ENCODE measurements at places on chromosomes 7 and 10.

DNA sequence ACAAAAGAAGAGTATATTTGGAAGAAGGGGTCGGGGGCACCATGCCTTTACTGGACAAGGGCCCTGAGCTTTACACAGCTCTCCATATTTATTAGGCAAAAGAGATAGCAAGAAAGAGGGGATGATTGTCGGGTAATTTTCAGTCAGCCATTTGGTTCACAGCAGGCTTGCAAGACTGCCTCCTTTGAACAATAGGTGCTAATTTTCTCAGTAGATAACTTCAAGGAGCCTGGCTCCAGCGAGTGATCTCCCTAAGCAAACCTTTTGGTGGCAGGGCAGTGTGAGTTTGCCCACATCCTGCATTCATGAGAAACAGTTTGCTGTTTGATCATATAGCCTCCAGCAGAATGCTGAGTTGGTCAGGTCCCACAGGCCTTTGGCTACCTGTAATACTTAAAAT is 94.3 kb downstream of the ZNF248 start:
- no peaks in the 10 kb centered on the region for H3K27me3 ChIP-seq
- no peak for DNase-seq
- H3K27ac ChIP-seq, result no peak overlapping the region
- no peak overlapping the region for H3K4me3 ChIP-seq
- no peaks in the 10 kb centered on the region for H3K4me1 ChIP-seq

GRCh38 chr7:18873734-18874336 is 243.6 kb downstream of the TWIST1 start:
- no peak overlapping the region for H3K27ac ChIP-seq
- no peaks in the 10 kb centered on the region for H3K36me3 ChIP-seq
- no peaks in the 10 kb centered on the region for H3K4me1 ChIP-seq
- no peak for DNase-seq

DNA sequence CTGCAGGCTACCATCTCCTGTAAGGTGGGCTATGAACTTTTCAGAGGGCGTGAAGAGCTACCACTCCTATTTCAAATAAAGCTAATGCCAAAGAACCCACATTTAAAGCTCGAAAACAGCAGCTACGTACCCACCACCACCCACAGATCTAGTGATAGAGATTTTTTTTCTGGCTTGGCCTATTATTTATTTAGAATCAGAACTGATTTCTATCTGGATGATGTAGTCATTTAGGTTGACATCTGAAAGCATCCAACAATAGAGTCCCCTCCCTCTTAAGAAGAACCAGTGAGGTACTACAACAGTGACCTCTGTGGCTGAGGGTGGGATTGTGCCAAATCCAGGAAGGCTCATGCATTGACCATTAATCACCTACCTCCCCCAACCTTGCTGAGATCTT is 113.8 kb upstream of the ADO start:
- no peaks in the 10 kb centered on the region for H3K4me1 ChIP-seq
- DNase-seq, result no peak
- H3K27ac ChIP-seq, result no peak overlapping the region
- no peak overlapping the region for H3K4me3 ChIP-seq
- H3K36me3 ChIP-seq, result no peaks in the 10 kb centered on the region

DNA sequence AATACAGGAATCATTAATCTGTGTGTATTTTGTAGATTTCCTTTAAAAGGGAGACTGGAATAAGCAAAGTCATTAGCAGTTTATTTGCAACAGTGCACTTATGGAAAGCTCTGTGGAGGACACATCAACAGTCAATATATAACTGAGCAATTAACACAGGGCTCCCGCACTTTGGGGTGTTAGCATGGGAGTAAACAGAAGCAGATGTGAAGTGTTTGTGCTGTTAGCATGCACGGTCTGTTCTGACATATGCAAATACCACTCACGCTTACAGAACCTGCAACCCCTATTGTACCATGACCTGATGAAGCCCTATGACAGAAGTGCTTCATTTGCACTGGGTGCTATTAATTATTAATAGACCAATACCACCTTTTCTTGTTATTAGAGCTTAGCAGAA is 118.9 kb downstream of the PPP1R3A start:
- no peaks in the 10 kb centered on the region for H3K4me1 ChIP-seq
- no peaks in the 10 kb centered on the region for H3K27me3 ChIP-seq
- H3K36me3 ChIP-seq, result no peaks in the 10 kb centered on the region
- DNase-seq, result no peak

DNA sequence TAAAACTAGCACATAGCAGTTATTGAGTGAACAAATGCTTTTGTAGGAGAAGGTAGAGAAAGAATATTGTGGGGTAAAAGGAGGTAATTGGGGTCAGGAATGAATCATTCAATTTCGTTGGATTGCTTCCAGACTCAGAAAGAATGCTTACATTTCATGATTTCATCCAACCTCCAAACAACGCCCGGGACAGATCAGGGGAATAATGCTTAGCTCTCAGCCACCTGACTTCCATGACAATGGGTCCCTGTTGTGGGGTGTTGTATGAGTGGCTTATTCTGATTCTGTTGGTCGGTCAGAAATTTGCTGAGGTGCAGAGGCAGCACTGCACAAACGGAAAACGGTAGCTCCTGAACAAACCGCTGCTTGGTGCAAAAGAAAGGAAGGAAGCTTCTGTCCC is 24.0 kb upstream of the INPP5F start:
- no peaks in the 10 kb centered on the region for H3K27me3 ChIP-seq
- no peak overlapping the region for H3K4me3 ChIP-seq
- no peaks in the 10 kb centered on the region for H3K36me3 ChIP-seq
- no peaks in the 10 kb centered on the region for H3K4me1 ChIP-seq
- no peak for DNase-seq

- peaks cover 60% of the 10 kb centered on the region for H3K4me1 ChIP-seq
- no peaks in the 10 kb centered on the region for H3K36me3 ChIP-seq
- H3K27me3 ChIP-seq, result no peaks in the 10 kb centered on the region
- peak overlapping the region; percentile 84 for H3K27ac ChIP-seq
- H3K4me3 ChIP-seq, result no peak overlapping the region
Observed at GRCh38 chr10:124701881-124702656, 42.1 kb downstream of the FAM53B start.

GRCh38 chr10:1754506-1755153 is 17.3 kb upstream of the ADARB2 start:
- DNase-seq, result no peak
- H3K27ac ChIP-seq, result no peak overlapping the region
- no peaks in the 10 kb centered on the region for H3K4me1 ChIP-seq
- no peaks in the 10 kb centered on the region for H3K36me3 ChIP-seq
- H3K4me3 ChIP-seq, result no peak overlapping the region
- no peaks in the 10 kb centered on the region for H3K27me3 ChIP-seq
